Stimulated activated CD8-positive, alpha-beta memory T cell treated with anti-CD3 and anti-CD28 coated beads, Interleukin-4, amount 100 ng/mL, for 24 hours (primary cell): ENCODE measurements at places on chromosomes 16 and 17.
A peak's percentile ranks its signal among the peaks of the same experiment; 100 is the strongest.

- no peak for DNase-seq
These were observed 37.6 kb downstream of the SNX11 start for GRCh38 chr17:48144976-48145798.

DNA sequence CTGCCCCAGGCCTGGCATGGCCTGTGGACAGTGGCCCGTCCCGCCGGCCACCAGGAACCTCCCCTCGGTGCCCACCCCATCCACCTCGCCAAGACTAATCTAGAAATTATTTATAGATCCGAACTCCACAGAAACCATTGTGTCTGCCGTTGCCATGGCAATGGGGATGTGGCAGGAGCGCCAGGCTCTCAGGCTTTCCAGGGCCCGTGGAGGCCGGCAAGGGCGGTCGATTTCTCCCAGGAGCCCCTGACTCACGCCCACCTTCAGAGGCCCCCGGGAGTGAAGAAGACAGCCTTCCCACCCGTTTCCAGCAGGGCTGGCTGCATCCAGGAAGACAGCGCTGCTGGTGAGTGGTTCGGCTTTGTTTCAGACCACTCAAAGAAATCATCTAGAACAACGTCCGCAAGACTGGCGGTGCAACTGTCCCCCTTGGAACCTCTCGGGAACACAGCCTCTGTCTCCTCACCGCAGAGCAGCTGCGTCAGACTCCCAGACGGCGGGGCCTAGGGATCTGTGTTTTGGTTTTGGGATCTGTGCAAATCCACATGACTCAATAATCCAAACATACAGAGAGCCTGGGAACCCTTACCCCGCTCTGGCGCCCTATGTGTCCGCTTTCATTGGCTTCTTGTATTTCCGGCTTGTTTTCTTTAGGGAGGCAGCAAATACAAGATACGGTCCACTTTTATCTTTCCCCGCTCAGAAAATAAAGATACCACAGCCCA, 48.5 kb upstream of the ZCCHC14 start:
- no peak for DNase-seq

DNA sequence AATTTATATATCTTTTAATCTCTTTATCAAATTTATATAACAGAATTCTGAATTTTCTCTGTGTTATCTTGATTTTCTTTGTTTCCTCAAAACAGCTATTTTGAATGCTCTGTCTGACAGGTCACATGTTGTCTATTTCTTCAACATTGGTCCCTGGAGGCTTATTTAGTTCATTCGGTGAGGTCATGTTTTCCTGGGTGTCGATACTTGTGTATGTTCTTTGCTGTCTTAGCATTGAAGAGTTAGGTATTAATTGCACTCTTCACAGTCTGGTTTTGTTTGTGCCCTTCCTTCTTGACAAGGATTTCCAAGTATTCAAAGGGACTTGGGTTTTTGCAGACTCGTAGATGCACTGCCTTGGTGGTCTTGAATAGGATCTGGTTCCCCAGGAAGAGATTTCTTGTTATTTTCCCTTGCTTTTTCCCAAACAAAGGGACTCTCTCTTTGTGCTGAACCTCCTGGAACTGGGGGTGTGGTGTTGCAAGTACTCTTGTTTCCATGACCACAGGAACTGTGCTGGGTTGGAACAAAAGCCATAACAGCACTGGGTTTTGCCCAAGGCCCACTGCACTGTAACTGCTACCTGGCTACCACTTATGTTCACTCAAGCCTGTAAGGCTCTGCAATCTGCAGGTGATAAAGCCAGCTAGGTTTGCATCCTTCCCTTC, 1483.0 kb downstream of the CDH8 start:
- DNase-seq: no peak

DNA sequence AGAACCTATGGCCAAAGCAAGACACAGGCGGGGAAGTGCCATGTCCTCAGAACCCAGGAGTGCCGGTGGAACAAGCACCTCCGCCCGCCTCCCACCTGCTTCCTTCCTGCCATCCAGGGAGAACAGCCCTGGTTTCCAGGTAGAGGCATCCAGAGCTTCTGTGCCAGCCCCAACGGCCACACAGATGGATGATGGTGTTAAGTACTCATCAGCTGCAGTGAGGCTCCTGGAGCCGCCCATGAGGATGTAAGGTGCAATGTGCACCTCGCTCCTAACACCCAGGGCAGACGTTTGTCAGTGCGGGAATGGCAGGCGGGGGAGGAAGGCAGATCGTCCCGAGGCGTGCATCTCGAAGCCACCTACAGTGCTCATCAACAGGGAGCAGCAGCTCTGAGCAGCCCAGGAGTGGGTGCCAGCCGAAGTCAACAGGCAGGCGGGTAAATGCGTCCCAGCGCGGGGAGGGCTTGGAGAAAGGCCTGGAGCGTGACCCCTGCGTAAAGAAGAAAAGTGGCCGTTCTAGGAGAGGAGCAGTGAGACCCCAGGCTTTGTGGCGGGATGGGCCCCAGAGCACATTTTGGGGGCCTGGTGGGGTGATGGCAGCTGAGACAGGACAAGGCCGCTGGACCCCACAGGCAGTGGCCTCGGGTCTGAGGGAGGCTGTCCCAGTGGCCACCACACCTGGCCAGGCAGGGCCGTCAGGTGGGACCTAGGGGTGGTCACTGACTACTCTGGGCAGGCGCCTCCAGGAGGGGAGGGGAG, 46.1 kb upstream of the ACSF3 start:
- no peak for DNase-seq

- DNase-seq: peak; percentile 36
These were observed 396 bp downstream of the NFE2L1 start for GRCh38 chr17:48048384-48049126.

DNA sequence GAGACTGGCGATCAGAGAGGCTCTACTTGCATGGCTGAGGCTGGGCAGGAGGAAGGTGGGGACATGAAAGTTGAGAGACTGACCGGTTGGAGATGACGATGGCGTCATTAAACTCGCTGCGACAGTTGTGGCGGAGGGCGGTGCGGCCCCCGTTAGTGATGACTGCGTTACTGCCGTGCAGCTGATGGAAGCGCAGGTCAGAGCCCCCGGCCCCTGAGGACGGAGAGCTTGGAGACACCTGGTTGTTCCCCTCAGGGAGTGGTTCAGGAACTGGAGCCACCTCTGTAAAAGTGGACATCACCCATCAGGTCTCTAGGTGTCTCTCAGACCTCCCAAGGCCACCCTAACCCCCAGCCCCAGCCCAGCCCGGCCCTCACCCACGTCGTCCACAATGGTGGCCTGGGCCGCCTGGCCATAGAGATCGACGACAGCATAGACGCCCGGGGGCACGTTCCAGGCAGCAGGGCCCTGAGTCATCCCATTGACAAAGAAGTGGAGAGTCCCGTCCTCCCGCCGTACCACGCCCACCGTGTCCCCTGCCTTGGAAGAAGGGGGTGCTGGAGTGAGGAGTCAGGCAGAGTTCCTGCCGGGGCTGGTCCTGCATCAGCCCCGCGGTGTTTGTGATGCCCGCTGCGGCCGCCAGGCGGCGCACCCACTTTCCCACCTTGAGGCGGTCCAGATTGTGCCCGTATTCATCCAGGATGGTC, 5.3 kb downstream of the NEURL4 start:
- DNase-seq: peak; percentile 57

DNA sequence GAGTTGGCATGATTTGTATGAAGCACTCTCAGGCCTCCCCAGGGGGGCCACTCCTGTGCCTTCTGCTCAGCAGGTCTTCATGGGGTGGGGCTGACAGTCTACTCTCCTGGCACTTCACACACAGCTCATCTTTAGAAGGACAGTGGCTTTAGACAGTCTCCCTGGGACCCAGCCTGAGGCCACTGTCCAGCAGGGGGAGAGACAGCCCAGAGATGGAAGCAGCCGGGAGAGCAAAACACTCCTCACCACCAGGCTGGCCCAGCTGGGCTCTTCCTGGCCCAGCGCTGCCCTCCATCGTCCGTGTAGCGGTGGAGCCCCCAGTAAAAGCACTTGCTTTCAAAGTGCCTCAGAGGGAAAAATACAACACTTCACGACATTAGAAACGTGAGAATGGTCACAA, 62.0 kb upstream of the CRHR1 start:
- DNase-seq: no peak

DNA sequence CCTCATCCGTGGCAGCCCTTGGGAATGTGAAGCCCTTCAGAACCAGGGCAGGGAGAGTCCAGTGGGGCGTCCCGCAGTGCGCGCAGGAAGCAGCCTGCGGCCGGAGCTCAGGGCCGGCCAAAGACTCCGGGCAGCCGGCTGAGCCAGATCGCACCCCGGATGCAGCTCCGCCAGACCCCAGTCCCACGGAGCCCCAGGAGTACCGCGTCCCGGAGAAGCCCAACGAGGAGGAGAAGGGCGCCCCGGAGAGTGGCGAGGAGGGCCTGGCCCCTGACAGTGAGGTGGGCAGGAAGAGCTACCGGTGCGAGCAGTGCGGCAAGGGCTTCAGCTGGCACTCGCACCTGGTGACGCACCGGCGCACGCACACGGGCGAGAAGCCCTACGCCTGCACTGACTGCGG, 6.9 kb downstream of the ZNF205 start:
- DNase-seq: no peak

- DNase-seq: no peak
These were observed 66.3 kb upstream of the MRTFB start for GRCh38 chr16:14004729-14005315.

DNA sequence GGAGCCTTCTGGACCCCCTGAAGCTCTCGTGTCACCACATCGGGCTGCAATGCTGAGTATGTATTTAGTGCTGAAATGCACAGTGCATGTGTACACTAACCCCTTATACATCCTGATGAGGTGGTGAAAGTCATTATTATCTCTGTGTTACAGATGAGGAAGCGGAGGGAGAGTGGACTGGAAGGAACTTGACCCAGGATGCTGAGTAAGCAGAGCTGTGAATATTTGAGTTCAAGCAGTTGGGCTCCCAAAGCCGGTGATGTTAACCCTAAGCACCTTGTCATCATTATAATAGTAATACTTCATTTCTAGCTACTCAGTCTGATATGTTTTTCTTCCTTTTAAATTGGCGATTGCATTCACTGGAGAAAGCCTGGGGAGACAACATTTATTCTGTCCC, 25.9 kb upstream of the NKD1 start:
- no peak for DNase-seq

GRCh38 chr16:1155353-1156054, 2.6 kb downstream of the CACNA1H start:
- DNase-seq: no peak

DNA sequence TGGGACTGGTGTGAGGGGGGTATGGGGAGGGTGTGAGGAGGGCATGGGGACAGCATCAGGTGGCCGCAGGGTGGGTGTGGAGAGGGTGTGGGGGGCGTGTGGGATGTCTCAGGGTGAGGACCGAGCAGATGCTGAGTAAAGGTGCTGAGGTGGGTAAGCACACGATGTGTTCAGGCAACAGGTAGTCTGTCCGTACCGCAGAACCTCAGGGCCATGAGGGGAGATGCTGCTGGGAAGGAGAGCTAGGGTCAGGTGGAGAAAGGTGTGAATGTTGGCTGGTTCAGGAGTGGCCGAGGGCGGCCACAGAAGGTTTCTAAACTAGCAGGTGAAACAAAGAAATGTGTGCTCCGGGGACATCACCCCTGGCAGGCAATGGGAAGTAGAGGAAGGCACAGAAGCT, 80.0 kb upstream of the CDH5 start:
- DNase-seq: no peak

- DNase-seq: no peak
These were observed 6.6 kb downstream of the PLEKHH3 start for GRCh38 chr17:42669977-42670788.

GRCh38 chr17:50181591-50182560, 16.1 kb downstream of the SGCA start:
- DNase-seq: no peak

DNA sequence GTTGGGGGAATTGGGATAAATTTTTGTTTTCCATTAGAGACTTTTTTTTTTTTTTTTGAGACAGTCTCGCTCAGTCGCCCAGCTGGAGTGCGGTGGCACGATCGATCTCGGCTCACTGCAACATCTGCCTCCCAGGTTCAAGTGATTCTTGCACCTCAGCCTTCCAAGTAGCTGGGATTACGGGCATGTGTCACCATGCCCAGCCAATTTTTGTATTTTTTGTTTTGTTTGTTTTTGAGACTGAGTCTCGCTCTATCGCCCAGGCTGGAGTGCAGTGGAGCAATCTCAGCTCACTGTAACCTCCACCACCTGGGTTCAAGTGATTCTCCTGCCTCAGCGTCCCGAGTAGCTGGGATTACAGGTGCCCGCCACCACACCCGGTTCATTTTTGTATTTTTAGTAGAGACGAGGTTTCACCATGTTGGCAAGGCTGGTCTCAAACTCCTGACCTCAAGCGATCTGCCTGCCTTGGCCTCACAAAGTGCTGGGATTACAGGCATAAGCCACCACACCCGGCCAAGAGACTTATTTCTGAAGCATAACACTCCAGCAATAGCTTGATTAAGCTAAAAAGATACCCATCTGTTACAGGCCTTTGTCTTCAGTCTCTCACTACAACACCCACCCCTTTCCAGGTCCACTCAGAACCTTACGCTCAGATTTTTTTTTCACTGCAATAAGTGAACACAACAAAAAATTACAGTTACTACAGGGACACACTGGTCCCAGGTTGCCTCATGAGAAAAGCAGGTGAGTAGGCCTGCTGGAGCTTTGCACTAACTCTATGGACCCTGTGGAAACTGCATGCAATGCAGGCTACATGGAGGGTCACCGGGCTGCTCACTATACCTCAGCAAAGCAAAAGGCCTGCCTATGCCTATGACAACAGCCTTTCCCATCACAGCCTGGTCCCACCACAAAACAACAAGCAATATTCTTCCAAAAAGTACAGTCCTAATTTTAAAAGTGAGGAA, 34.6 kb downstream of the KANSL1 start:
- DNase-seq: no peak

GRCh38 chr17:40242774-40243173, 23.7 kb downstream of the WIPF2 start:
- no peak for DNase-seq

- DNase-seq: no peak
These were observed 16.6 kb downstream of the CHAD start for GRCh38 chr17:50451943-50452629.

- no peak for DNase-seq
These were observed 524 bp downstream of the STRADA start for GRCh38 chr17:63741143-63741407.

DNA sequence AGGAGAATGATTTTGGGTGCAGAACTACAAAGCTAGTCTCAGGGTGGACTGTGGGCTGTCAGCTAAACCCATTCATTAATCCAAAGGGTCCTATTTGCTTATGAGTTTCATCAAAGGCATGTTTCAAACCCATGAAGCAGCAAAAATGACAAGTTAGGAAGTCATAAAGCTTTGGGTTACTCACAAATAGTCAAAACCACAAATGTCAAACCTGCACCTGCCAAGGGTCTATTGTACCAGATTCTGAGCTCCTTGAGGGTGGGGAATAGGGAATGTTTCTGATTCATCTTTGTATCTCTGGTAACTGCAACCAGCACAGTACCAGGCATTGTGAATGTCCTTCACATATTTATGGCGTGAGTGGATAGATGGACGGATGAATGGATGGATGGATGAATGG, 317.7 kb downstream of the MAF start:
- no peak for DNase-seq

DNA sequence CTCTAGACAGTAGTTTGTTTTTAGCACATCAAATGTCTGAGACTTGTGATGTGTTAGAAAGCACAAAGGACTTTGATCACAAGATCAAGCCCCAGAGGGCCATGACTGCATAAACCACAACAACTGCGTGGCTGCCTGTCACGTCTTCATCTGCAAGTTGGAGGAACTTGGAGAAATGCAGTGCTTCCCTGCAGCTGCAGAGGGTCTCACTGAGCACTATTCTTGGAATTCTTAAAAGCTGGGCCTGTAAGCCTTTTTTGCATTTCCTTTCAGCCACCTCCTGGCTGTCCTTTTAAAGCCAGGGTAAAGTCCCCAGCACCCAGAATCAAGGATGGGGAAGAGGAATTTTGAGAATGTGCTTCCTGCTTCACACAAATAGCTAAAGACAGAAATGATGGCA, 431.3 kb downstream of the MAF start:
- DNase-seq: no peak

GRCh38 chr17:31834448-31834847, 24.6 kb downstream of the COPRS start:
- no peak for DNase-seq
